ENCODE measurements at places on chromosomes 5 and 9. TPM values are rescaled to one million over a fixed set of nuclear protein-coding genes. Genes with fewer than 3 reads are reported as not detected.

DNA sequence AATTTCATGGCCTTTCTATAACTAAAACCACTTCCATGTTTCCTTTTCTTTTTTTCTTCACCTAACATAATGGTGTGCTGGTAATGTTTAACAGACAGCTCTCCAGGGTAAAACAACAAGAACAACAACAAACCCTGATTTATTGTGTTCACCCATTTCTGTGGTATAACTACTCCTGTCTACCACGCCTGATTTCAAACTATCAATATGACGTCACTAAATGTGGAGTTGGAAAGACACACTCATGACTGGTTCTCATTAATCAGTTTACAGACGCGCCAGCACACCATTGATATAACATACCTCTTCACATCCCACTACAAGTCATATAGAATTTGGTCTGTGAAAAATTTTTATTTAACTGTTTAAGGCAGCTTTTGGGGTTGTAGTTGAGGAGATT lies 142.9 kb downstream of the ARRDC3 start:
- no peak for DNase-seq

GRCh38 chr5:150428106-150428876 lies 15.6 kb upstream of the CD74 start:
- peak; percentile 33 for DNase-seq

- peak; percentile 67 for DNase-seq
These were observed 35.5 kb upstream of the B4GALT1 start for GRCh38 chr9:33202552-33203201.

GRCh38 chr5:9313751-9314150 lies 232.1 kb downstream of the SEMA5A start:
- DNase-seq, result no peak

CD274 gene
- total RNA-seq, result 2.3 TPM

GRCh38 chr5:135467871-135468485 lies 15.8 kb upstream of the TIFAB start:
- no peak for DNase-seq

HNRNPA0 gene
- 29.4 TPM for total RNA-seq

Measured in mucosa of gallbladder (tissue), 1 donor.